Activated T-cell treated with anti-CD3 and anti-CD28 coated beads, Interleukin-2, amount 50 U/mL, for 48 hours (primary cell): ENCODE measurements at places on chromosomes 1 and 21.

DNA sequence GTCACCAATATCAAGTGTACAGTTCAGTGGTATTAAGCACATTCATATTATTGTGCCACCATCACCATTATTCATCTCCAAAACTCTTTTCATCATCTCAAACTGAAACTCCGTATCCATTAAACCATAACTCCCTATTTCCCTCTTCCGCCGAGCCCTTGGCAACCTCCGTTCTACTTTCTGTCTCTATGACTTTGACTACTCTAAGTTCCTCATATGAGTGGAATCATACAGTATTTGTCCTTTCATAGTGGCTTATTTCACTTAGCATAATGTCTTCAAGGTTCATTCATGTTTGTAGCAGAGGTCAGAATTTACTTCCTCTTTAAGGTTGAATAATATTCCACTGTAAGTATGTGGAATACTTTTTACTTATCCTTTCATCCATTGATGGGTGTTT, 21.7 kb downstream of the SELP start:
- DNase-seq, result no peak

DNA sequence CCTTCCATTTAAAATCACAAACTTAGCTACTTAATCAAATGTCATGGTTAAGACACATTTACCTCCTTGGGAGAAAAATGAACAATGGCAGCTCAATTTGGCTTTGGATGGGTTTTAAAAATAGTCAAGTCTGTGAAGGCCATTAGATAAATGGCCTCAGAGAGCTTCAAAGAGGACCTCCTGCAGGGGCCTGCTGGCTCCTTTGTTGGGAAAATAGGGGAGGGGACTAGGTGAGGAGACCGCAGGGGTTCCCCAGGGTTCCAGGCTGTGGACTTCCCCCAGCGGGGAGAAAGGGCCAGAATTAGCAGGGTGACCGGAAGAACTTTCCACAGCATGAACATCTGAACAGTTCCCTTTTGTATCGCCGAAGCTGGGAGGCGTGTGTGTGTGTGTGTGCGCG, 3.4 kb upstream of the AJAP1 start:
- DNase-seq, result no peak

GRCh38 chr1:36204347-36204909, 19.8 kb upstream of the THRAP3 start:
- no peak for DNase-seq

DNA sequence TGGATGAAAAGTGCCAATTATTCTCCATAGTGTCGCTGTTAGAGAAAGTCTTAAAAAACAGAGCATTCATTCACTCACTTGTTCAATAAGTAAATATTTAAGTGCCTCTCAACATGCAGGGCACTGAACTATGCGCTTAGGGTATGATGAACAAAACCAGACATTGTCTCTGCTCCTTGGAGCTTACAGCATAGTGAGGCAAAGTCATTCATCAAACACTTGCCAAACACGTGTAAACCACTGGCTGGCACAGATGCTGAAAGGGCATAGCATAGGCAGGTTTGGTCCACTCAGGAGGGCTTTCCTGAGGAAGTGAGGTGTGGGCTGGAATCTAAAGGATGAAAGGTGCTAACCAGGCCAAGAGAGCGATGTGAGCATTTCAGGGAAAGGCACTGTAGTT, 27.6 kb upstream of the RD3 start:
- no peak for DNase-seq

- DNase-seq, result no peak
Observed at GRCh38 chr1:215660259-215660658, 93.2 kb downstream of the KCTD3 start.

- DNase-seq, result no peak
Observed at GRCh38 chr1:88035578-88035977, 648.5 kb upstream of the PKN2 start.
